Skeletal muscle cell (primary cell): ENCODE measurements at places on chromosomes 1 and 21.
A peak's percentile ranks its signal among the peaks of the same experiment; 100 is the strongest.

DNA sequence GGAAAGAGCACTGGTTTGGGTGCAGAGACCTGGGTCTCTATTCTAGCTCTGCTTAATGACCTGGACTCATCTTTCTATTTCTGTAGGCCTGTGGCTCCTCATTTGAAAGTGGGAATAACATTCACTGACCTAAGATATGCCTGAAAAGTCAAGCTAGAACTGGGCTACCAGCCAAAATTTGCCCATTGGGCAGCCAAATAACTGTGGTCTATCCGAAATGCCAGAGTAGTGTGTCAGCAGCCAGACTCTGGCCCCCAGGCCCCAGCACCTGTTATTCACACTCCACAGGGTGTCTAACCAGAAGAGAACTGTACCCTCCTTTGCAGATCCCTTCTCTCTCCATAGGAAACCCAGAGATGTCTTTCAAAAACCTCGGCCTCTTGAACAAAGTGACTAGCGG, 12.6 kb downstream of the DAB1 start:
- DNase-seq: peak; percentile 28

GRCh38 chr1:160971618-160972056, 17.0 kb upstream of the ITLN2 start:
- DNase-seq: no peak

- no peak for DNase-seq
Observed at GRCh38 chr1:42759114-42759513, 7.7 kb downstream of the P3H1 start.

DNA sequence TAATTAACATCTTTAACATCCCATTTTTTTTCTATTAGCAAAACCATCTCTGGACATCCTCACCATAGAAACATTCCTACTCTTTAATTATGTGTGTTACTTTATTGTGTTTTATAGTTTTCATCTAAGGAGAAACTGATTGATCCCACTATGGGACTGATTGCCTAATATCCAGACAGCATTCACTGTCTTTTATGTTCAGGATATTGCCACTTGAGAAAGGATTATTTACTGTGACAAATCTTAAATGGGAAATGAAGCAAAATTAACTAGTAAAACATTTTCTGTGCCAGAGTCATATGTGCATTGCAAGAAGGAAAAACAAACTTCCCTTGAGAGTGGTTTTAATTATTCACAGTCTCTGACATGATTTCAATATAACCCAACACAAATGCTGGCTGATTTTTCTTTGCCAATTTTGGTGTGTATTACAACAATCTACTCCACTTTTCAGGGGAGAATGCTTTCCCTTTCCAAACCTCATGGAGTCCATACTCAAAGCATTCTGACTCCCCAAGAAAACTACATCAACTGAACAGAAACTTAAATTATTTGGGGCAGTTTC, 15.8 kb upstream of the RGS13 start:
- no peak for DNase-seq

DNA sequence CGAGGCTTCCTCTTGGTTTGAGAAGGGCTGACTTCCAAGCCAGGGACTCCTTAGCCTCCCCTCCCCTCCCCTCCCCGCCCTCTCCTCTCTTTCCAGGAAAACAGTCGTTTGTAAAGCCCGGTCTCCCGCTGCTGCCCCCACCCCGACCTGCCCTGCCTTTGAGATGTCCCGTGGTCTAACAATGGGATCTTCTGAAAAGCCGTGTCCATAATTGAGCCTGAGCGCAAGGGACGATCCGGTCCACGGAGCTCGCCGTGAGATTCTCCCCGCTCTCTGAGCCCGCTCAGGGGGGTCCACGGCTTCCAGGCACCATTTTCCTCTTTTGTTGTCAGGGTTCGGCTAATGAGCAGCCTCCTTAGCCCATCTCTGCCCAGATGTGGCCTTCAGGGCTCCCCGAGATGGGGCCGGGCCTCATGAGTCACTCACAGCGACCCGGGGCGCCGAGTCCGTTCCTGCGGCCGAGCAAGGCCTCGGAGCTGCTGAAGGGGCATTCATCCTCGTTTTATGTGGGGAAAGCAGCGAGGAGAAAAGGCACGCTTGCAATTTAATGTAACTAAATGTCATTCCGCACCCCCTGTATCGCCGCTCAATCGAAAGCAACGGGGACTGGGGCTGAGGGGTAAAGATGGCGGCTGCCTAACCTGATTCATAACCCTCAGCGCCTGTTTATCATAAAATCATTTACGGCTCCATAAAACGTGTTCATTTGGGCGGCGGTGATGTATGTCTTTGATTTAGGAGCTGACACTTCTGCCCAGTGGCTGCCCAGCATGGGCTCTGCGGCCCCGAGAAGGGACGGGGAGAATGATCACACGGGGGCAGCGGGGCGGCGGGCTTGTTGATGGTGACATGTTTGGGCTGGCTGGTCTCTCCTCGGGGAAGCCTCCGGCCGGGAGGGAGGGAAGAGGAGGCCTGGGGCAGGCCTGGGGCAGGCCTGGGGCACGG, 232.6 kb upstream of the C1orf174 start:
- DNase-seq: no peak
